Progenitor cell of endocrine pancreas (in vitro differentiated cells): ENCODE measurements at places on chromosomes 2 and 18.

GRCh38 chr18:12056034-12056883 is 37.4 kb upstream of the ANKRD62 start:
- no peak for DNase-seq

- DNase-seq, result no peak
These were observed 67.8 kb upstream of the DSC1 start for GRCh38 chr18:31230495-31230894.

GRCh38 chr2:2568411-2568810 is 237.3 kb upstream of the MYT1L start:
- DNase-seq, result no peak

GRCh38 chr2:55111570-55112228 is 61.4 kb upstream of the RTN4 start:
- DNase-seq, result no peak

- no peak for DNase-seq
These were observed 24.3 kb downstream of the SMAD7 start for GRCh38 chr18:48926420-48926857.

- DNase-seq, result no peak
These were observed 61.4 kb downstream of the CCDC148 start for GRCh38 chr2:158395166-158395565.

GRCh38 chr2:197324801-197325200 is 14.2 kb upstream of the ANKRD44 start:
- DNase-seq, result no peak

- DNase-seq, result no peak
These were observed 5.6 kb downstream of the DSC1 start for GRCh38 chr18:31156821-31157763.

GRCh38 chr18:28269750-28270149 is 92.8 kb upstream of the CDH2 start:
- no peak for DNase-seq

- no peak for DNase-seq
These were observed 96.4 kb downstream of the CERS6 start for GRCh38 chr2:168552450-168552856.

GRCh38 chr2:2739231-2739795 is 408.2 kb upstream of the MYT1L start:
- DNase-seq, result no peak

DNA sequence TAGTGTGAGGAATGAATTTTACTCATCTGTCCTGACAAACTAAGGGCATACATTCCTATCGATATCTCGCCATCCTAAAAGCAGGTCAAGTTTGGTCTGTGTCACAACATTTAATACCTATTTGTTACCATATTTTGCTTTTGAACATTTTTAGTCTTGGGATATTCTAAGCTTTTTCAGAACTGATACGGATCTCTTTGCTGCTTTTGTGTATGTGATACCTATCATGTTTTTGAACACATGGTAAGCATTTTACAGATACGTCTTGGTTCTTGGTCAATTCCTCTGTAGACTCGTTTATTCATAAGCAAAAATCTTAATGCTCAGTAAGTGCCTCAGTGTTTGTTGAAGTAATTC is 592 bp downstream of the ZNF397 start:
- DNase-seq, result no peak

DNA sequence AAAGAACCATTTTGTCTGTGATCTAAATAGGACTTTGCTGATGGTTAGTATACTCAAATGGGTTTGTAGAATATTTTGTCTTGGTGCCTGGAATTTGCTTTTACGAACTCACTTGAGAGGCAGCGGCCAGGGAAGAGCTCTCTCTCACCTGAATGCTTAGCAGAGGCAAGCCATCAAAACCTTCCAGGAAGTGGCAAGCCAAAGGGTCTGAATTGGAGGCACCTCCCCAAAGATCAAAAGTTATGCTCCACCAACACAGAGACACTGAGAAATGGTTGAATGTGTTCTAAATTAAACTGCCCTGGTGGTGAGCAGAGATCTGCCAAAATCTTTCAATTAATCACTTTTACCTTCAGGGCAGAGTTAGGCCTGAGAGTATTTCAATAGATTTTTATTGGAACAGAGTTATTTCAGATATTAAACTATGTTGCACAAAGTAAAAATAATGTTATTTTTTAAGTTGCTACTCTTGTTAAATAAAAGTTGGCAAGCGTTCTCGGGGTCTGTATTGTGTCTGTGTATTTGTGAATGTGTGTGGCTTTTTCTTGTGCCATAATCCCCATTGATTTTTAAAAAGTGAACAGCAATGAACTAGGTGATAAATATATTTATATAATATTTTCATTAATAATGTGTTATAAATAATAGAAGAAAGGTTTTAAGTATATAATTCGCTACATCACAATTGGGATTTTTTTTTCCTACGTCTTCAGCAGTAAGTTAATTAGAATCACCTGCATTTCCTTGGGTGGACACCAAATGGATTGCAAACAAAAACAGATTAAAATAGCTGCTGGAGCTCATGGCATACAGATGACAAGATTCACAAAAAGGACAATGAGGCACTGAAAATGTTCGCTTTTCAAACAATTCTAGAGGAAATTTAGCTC is 416.1 kb downstream of the ARHGAP15 start:
- DNase-seq, result no peak

DNA sequence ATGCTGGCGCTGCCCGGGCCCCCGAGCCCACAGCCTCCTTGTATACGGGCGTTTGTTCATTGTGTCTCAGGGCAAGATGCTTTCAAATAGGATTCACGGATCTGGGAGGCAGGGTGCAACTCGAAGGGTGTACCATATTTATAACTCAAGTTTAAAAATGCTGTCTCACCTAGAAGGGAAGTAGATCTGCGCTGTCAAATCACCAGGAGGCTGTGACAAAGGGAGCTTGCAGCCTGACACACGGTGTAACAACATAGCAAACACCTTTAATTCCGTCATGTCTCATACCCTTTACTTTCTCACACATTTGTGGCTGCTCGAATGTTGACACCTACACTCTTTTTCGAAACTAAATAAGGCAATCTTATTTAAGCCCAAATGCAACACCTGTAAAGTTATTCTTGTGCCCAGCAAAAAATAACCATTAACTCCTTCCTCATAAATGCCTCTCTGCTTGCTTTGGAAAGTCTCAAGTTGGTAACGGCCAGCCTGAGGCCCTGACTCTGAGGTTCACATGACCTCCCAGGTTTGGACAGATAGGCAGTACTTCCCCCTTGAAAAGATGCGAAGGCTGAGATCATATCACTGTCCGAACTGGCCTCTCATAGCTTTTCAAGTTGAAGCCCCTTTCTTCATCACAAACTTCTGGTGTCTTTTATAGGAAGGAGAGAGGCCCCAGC is 11.6 kb downstream of the ZEB2 start:
- no peak for DNase-seq

DNA sequence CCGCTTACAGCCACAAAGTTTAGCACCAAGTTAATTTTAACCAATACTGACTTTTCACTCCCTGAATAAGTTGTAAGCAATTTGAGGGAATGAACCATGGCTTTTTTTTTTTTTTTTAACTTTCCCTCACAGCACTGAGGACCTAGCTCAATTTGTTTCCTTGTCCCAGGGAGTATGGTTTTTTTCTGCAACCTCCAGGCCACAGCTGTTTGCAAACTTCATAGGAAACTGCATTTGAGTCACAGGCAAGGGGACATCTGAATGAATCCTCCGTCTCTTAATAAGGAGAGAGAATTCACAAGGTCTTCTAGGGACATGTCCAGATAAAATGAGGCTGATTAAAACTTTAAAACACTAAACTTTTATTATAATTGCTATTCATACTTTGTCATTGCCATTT is 181.5 kb downstream of the GFPT1 start:
- DNase-seq, result no peak

- no peak for DNase-seq
These were observed 71.8 kb upstream of the STPG4 start for GRCh38 chr2:47226923-47227220.

GRCh38 chr2:227724394-227725039 is at the start of gene SCYGR6:
Gene SCYGR6, minus strand, starts transcription at chr2:227724757. Its CDS starts 0 bp downstream, at chr2:227724757.
- no peak for DNase-seq

DNA sequence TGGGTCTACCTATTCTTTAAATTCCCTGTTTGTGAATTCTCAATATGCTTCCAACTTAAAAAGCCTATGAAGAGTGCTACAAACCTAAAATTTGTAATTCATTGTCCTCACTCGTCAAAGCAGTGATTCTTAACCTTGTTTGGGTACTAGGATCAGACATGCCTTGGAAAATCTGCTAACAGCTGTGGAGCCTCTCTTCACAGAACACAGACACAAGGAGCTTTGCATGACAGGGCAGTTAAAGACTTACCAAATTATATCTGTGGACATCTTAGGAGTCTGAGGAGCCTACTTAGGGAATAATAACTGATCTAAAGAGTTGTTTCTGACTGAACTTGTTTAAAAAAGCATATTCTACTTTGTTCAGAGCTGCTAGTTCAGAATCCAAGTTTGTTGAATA is 38.1 kb downstream of the TMEM87B start:
- no peak for DNase-seq

DNA sequence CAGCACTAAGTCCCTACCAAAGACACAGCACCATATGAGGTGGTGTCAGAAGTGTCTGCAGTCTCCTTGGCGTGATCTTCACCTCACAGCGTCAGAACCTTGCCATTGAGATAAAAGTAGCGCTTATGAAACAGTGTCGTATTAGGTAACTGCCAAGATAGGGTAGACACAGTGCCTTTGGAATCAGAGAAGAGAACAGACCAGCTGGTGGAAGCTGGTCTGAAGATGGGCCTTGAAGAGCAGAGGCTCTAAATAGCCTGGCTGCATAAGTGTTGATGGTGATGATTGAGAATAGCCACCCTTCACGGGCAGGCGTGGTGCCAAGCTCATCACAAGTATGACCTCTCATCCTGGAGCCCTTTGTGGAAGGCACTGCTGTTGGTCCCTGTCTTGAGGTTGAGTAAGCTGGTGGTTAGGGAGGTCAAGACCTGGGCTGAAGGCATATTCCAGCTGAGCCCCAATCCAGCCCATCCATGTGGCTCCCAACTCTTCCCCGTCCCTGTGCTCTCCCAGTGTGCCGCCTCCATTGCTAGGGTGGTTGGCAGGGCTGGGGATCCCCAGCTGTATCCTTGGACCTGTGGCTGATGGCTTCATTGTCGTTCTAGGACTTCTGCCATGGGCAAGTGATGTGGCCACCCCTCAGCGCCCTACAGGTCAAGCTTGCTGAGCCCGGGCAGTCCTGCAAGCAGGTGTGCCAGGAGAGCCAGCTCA is 187.4 kb downstream of the MGAT5 start:
- no peak for DNase-seq

GRCh38 chr2:8380566-8380965 is 301.3 kb upstream of the ID2 start:
- no peak for DNase-seq

DNA sequence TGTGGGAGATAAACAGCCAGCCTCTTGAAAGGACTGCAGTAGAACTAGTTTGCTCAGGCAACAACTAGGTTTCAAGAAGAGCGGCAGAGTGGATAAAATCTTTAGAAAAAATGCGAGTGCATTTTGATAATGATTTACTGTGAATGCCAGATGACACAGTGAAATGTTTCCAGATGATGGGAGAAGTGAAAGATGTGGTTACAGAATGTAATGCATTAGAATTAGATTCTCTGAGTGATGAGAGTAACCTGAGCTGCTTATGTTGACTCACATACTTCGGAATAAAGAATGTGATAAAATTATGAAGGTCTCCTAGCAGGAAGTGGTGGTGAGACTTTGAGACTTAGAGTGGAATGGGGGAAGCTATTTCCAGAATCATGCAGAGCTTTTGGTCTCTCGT is 184.3 kb downstream of the GULP1 start:
- no peak for DNase-seq

- DNase-seq, result no peak
These were observed 40.8 kb downstream of the PROKR1 start for GRCh38 chr2:68684197-68684596.

GRCh38 chr18:2617401-2617998 is 38.0 kb upstream of the SMCHD1 start:
- DNase-seq, result no peak

- no peak for DNase-seq
These were observed 281.1 kb upstream of the TRIB2 start for GRCh38 chr2:12435430-12436222.

- no peak for DNase-seq
These were observed 53.0 kb downstream of the KCNG2 start for GRCh38 chr18:79850731-79851130.

GRCh38 chr18:69941183-69941582 is 6.5 kb downstream of the CD226 start:
- no peak for DNase-seq

GRCh38 chr2:214753455-214753854 is 56.0 kb downstream of the BARD1 start:
- DNase-seq, result no peak

DNA sequence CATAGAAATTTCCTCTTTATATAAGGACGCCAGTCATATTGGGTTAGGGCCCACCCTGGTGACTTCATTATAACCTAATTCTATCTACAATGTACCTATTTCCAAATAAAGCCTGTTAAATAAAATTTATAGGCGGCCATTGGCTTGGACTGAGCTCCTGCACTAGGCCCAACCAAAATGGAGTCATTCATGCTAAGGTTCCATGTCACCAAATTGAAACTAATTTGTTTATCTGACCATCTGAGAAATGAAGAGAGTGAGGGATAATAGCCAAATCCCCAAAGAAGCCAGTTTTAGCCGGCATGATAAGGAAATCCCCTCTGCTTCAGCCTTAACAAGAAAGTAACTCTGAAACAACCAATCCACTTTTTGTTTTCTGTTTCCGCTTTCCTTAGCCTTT is 7.2 kb upstream of the DYM start:
- no peak for DNase-seq

DNA sequence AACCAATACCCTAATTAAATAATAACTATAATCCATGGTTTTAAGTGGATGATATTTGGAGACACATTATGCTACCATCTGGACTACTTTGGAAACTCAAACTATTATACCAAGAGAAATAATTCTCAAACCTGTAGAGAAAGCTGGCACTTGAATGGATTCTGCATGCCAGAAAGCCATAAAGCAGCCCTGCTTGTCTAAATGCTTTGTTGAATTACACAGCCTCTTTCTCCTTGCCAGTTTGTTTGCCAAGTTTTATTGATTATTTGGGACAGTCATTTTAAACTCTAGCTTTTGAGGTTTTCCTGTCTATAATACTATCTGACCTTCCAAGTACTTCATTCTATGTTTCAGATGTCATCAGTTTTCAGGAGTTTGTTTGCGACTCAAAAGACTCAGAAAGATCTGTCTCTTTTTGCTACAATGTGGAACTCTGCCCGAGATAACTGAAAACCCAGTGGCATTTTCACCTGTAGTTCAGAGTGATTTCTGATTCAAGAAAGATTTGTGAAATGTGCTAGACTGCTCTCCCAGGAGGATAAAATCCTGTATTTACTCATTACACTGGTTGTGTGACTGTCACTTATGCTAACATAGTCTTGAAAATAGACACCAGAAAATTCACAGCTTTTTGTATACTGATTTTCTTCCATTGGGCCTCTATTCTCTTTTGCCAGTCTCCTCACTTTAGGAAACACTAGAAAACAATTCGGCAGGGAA is 29.2 kb upstream of the MBOAT2 start:
- DNase-seq, result no peak
